ENCODE measurements at places on chromosomes 12 and 14.

- DNase-seq, result no peak
Measured at GRCh38 chr14:105028251-105028927, 7.5 kb upstream of the CDCA4 start.

DNA sequence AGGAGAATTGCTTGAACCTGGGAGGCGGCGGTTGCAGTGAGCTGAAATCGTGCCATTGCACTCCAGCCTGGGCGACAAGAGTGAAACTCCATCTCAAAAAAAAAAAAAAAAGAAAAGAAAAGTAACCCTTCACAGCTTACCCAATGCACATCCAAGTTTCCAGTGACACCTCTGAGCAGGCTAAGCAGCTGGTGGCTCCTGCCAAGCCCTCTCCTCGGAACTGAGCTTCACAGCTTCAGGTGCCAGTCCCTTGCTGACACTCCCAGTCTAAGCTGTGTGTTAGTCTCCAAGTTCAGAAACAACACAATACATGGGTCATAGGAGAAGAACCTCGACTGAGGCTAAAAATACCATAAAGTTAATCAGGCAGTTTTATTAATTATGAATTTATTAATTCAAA lies 7.9 kb downstream of the CD9 start:
- no peak for DNase-seq

DNA sequence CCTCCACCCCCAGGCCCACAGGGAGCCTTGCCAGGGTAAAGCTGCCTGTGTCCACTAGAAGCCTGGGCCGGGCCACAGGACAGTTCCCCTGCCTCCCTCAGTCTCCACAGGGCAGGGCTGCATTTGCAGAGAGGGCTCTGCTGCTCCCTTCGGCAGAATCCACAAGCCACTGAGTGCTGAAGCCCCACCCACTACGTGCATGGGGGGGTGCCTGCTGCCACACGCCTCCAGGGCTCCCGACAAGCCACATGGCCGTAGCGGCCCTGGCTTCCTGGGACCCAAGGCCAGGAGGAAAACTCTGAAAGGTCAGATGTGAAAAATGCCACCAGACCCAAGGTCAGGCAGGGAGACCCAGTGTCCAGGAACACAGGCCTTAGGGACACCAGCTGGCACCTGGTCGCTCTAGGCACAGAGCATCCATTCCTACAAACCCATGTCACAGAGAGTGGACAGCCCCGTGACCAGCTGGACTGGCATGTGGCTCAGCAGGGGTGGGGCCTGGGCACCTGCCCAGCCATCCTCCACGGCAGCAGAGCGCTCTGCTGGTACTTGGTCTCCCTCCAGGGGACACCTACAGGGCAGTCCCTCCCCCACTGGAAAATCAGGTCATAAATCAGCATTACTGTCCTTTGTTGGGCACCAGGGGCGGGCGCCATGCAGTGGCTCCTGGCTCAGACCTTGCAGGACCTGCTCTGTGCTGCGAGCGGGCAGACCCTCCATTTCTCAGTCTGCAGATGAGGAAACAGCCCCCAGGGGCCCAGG lies 42.9 kb downstream of the CCDC85C start:
- no peak for DNase-seq

DNA sequence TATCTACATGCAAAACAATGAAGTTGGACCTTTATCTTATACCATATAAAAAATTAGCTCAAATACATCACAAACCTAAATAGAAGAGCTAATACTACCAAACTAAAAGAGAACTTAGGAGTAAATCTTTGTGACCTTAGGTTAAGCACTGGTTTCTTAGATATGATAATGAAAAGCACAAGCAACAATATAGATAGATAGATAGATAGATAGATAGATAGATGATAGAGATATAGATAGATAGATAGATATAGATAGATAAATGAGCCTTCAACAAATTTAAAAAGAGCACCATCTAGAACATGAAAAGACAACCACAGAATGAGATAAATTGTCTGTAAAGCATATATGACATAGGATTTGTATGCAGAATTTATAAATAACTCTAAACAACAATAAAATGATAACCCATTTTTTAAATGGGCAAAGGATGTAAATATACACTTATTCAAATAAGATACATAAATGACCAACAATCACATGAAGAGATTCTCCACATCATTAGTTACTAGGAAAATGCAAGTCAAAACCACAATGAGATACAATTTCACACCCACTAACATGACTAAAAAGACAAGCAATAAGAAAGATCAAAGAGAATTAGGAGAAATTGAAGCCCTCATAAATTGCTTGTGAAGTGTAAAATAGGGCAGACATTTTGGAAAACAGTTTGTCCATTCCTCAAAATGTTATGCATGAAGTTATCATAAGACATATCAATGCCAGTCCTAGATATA lies 293.7 kb downstream of the BTG1 start:
- DNase-seq, result no peak

DNA sequence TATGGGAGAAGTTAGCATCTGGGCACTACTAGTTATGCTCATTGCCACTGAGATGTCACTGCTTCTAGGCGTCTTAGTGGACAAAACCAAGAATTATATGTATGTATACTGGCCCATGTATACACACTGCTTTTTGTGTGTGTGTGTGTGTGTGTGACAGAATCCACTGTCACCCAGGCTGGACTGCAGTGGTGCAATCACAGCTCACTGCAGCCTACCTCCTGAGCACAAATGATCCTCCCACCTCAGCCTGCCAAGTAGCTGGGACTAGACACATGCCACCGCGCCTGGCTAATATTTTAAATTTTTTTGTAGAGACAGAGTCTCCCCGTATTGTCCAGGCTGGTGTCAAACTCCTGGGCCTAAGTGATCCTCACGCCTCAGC lies 25.2 kb downstream of the LIMA1 start:
- DNase-seq, result no peak

DNA sequence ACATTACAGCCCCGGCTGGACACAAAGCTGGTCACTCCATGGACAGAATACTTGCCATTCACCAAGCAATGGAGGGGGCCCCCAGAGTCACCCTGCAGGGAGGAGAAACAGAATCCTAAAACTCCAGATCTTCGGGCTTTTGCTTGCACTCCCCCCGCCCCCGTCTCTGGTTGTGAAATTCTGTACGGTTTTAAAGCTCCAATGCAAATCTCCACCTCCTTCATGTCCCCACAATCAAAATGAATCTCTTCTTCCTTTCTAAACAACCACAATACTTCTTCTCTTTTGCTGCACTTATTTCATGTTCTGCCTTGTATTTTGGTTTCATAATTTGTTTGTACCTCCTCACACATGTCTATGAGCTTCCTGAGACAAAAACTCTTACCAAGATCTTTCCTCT lies 5.8 kb upstream of the BIN2 start:
- no peak for DNase-seq

DNA sequence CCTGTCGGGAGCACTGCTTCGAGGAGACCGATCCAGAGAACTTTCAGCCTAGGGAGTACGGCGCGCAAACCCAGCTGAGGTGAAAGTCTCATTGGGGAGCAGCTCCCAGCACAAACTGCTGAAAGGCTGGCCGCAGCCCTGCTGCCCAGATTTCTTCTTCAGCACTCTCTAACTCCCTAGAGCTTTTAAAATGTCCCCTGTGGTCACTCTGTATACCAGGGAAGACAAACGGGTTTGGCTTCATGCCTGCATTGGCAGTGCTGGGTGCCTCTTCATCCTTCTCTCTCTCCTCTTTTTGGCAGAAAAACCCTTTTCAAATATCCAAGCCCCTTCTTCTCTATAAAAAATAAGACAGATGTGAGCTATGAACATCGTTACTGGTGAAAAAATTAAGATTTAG lies 34.9 kb downstream of the BBS10 start:
- DNase-seq, result no peak

GRCh38 chr12:124816295-124816854 lies 47.3 kb downstream of the SCARB1 start:
- DNase-seq, result no peak

DNA sequence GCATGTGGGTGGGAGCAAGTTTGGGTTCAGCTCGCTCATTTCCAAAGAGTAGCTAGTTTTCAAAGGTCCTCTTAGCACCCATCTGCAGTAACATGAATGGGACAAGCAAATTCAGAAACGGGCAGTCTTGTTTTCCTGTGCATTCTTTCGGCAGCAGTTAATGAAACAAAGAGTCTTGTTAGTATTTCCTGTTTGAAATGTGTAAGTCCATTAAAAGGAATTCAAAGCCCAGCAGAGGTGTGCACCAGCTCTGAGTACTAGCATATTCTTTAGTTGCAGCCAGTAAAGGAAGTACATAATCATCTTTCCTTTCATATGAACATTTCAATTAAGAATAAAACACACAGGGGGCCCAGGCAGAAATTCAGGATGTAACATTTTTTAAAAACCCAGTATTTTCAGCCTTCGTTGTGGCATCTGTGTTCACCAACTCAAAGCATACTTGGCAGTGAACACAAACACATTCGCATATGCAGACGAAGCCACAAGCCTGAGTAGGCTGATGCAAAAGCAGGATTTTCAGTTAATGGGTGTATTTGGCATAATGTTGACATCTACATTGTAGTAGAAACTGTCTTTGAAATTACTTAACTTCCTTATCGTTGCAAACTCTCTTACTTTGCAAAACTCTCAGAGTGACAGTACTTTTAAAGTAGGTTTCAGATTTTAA lies 570.0 kb upstream of the FLRT2 start:
- DNase-seq, result no peak

DNA sequence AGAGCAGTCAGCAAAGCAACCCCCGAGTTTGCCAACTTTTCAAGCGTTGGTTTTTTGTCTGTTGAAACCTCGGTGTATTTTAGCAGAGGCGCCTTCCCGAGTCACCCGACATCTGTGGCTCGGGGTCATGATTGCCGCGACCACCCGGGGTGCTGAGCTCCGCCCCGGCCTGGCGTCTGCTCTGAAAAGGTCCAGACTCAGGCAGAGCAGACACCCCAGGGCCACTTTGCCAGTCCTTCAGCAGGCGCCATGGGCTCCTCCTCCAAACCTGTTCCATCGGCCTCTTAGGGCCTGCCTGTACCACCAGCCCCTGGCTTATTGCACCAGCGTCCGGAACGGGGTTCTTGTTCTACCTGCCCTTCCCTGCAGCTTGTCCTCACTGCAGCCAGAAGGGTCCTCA lies 19.1 kb downstream of the ANKRD9 start:
- DNase-seq, result no peak

DNA sequence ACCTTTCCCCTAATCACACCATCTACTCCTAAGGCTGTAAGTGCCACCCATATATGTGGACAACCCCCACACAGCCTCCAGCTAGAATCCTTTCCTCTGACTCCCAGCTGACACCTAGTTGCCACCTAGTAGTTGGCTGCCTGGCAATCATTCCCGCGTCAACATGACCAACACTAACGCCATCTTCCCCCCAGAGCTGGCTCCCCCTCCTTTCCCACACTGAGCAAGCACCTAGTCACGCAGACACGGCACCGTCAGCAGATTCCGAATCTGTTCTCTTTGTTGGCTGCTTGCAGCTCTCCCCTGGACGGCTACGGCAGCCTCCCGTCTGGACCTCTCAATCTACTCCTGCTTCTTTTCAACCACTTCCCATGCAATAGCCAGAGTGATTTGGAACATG lies 27.7 kb downstream of the UBR7 start:
- no peak for DNase-seq

DNA sequence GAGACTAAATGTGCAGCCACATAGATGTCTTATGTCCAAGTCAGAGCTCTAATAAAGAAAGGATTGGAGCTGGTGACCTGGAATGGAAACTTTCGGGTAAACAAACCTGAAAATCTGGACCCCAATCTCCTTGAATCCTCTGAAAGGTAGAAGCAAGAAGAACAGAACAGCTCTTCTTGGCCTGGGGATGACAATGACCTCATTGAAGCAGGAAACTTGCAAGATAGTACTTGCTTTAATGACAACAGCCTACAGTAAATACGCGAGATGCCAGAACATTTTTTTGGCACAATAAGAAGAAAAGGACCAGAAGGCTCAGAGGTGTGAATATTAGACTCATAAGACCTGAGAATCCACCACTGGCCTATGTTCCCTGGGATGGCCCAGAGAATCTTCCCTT lies 4.1 kb upstream of the PRIMA1 start:
- no peak for DNase-seq

DNA sequence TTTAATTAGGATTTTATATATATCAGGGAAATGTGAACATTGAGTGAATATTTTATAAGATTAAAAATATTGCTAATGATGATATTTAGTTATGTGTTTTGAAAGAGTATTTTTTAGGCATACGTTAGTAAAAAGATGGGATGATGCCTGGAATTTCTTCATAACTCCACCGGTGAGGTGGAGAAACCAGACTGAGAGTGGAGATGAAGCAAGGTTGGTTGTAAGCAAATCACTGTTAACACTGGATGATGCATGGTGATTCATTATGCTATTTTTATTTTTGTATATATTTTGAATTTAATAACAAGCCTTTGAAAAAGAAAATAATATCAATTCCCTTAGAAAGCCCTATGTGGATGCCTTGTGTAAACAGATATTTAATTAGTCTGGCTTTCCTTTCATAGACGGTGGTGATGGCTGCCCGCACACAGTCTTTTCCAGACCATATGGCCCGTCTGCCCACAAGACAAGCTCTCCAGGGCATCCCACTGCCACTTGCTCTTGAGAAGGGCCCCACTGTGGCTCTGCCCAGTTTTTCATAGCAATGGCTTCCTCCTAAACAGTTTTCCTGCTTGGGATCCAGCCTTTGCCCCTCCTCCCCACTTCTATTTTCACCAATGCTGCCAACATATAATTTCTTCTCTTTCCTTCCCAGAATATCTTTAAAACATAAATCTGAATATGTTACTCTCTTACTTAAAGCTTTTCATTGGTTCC lies 95.4 kb downstream of the HELB start:
- DNase-seq, result no peak

- DNase-seq, result no peak
Measured at GRCh38 chr14:77299771-77300170, 20.9 kb downstream of the POMT2 start.

GRCh38 chr12:18578191-18578590 lies 159.6 kb downstream of the PLCZ1 start:
- DNase-seq, result no peak

GRCh38 chr12:116090516-116090915 lies 187.0 kb downstream of the MED13L start:
- DNase-seq, result no peak

DNA sequence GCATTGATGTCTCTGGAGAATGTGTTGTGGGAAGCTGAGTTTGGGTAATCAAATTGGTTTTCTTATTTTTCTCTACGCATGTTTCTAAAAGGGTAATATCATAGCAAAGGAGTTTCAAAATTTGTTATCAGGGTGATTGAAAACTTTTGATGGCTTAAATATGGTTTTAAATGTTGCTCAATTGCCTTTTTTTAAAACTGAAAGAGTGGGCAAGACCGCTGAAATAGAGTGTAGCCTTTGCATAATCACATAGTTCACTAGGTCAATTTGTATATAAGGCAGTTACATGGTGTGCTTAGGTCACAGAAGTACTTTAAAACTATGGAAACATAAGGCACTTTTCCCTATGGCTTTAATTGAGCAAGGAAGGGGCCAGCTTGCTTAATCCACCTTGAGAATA lies 167.4 kb downstream of the SNAPC1 start:
- DNase-seq, result no peak
